ENCODE measurements at places on chromosomes 12 and 14. TPM values are rescaled to one million over a fixed set of nuclear protein-coding genes. Genes with fewer than 3 reads are reported as not detected.

OR4E2 gene
- not detected for total RNA-seq

DNA sequence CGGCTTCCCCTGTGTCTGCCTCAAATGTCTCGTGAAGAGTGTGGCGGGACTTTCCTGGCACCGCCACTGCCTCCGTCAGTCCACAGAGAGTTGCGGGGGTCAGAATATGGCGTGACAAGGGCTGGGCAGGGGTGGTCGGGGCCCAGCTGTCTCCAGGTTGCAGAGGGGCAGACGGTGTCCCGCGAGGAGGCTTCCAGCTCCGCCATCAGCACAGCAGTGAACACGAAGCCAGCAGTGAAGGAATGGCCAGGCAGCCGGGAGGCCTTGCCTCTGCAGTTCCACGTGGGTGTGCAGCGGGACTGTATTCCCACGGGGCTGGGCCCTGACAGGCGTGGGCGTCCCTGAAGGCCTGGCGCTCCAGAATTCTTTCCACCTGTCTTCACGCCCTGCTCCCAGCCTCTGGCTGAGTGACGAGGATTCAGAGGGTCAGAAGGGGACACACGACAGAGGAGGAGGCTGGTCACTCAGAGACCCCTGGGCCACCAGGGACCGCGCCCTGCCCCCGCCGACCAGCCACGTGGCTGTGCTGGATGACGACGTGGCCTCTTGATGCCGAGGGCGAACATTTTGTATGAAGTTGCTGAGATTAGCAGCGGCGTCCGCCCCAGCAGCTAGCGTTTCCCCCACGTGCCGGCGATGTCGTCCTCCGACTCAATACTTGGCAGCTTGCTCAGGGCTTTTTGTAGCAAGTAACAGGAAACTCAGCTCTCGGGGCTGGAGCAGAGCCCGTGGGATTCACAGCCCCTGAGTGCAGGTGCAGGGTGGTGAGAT is 25.0 kb upstream of the GALNT9 start:
- no peak for DNase-seq

- DNase-seq = no peak
These were observed 11.6 kb downstream of the SLC7A7 start for GRCh38 chr14:22803687-22803974.

GRCh38 chr14:96832351-96832750 is 35.2 kb downstream of the VRK1 start:
- DNase-seq = no peak

DNA sequence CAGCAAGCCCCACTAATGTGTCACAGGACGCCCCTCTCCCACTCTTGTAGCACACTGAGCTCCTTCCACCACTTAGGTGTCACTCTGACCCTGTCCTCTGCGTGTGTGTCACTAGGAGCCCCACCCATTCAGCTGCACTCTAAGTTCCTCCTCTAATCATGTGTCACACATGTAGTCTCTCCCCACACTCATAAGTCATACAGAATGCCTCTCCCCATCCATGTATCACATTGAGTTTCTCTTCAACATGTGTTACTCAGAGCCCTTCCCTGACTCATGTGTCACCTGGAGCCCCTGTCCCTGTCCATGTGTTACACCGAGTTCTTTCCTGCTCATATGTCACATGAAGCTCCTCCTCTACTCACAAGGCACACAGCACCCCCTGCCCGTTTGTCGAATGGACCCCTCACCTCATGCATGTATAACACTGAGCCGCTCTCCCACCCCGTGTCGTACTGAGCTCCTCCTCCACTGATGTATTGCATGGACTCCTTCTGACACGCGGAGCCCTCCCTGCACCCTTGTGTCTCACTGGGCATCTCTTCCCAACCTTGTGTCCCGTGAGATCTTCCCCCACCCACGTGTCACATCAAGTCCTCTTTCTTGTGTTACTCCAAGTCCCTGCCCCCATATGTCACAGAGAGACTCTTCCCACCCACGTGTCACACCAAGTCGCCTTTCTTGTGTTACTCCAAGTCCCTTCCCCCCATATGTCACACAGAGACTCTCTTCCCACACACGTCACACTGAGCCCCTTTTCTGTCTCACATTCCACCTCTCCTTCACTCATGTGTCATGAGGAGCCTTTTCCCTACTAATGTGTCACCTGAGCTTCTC is 31.0 kb downstream of the RTL1 start:
- peak; percentile 43 for DNase-seq

GYS2 gene
- not detected for total RNA-seq

DNA sequence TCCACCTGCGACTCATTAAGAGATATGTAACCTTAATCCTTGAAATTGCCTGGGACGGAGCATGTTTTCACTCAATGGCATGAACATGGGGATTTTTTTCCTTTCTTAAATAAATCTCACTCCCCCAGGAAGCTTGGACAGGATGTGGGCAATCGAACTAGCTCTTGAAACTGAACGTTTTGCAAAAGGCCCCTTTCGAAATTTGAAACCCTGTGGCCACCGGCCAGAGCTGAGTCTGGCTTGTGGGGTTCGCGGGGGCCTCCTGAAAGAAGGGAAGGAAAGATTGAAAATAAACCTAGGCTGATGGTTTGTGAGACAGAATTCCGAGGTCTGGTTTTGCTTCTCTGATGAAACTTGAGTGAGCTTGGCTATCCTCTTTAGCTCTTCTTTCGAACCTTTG is 101.4 kb upstream of the RTL1 start:
- peak; percentile 87 for DNase-seq

GRCh38 chr14:51548187-51548586 is 103.5 kb upstream of the FRMD6 start:
- DNase-seq = no peak

DNA sequence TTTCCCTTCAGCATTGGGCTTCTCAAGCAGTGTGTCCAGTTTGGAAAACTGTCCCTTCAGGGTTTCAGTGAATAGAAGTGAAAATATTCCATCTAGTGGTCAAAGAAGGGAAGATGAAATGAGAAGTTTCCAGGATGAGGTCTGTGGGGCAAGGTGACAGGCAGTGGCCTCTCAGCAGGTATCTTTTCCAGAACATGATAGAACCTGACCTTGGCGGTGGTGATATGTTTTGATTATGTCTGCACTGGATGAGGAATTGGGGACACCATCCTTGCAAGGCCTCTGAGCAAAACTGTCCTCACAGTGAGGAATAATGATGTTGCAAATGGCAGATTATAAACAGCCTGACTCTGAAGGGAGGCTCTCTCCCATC is 4.7 kb downstream of the GPX2 start:
- DNase-seq = peak; percentile 15

- no peak for DNase-seq
These were observed 26.5 kb upstream of the RCOR1 start for GRCh38 chr14:102565959-102566358.

KRT86 gene
- not detected for total RNA-seq

GRCh38 chr14:65263177-65263788 is 149.2 kb upstream of the FUT8 start:
- DNase-seq = peak; percentile 61

STYX gene
- total RNA-seq = 20.0 TPM

- DNase-seq = no peak
These were observed 60.7 kb upstream of the DICER1 start for GRCh38 chr14:95218006-95218405.

DNA sequence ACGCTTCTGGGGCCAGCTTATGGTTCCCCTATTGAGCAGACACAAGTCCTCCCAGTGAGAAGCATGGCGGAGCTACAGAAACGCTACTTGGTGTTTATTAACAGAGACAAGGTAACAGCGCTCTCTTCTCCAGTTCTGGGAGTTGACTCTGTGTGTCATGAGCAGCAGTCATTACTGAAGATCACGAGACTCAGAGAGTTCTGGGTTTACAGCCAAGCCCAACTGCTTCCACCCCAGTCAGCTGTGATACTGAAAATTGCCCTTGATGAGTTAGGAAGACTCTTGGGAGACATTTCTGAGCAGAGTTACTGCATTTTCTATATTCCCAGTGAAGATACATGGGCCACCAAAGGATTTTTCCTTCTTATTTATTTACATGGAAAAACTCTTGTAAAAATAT is 48.6 kb downstream of the CFAP251 start:
- DNase-seq = no peak

- DNase-seq = no peak
These were observed 13.7 kb downstream of the CFL2 start for GRCh38 chr14:34700622-34701130.

DNA sequence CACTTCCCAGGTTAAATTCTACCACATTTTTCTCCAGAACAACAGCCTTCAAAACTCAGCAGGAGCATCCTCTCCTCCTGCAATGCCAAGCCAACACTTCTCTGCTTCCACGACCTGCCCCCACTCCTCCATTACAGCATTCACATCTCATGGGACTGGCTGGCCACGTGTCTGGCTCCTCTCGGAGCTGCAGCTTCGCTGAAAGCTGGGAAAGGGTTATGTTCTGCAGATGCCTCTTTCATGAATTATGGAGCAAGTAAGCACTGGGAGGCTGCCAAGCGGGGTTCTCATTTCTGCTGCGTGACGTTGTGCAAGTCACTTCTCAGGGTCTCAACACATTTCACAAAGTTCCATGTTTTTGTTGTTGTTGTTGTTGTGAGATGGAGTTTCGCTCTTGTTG is 142.2 kb upstream of the RFLNA start:
- DNase-seq = no peak

ALDH2 gene
- 12.5 TPM for total RNA-seq

DNA sequence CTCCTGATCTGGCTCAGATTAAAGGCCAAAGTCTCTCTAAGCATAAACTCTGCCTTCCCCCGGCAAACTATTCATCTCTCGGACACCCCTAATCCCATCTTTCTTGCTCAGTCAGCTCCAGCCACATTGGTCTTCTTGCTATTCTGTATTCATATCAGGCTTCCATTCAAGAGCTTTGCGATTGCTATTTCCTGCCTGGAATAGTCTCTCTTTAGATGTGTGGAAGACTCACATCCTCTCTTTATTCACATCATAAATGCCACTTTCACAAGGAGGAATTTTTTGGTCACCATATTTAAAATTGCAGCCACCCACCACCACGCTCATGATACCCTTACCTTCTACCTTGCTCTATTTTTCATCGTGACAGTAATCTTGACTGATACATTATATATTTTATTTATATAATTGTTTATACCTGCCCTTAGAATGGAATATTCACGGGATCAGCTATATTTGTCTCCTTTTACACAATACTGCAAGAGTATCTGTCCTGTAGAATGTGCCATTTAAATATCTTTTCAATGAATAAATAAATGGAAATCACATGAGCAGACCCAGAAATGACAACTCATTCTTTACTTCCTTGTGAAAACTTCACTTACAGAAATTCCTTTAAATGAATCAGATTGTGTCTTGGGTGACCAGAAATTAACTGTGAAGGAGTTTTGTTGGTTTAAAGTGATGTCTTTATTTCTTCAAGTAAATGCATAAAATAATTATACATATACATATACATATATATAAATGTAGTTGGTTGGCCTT is 780.6 kb upstream of the FLRT2 start:
- DNase-seq = no peak

DNA sequence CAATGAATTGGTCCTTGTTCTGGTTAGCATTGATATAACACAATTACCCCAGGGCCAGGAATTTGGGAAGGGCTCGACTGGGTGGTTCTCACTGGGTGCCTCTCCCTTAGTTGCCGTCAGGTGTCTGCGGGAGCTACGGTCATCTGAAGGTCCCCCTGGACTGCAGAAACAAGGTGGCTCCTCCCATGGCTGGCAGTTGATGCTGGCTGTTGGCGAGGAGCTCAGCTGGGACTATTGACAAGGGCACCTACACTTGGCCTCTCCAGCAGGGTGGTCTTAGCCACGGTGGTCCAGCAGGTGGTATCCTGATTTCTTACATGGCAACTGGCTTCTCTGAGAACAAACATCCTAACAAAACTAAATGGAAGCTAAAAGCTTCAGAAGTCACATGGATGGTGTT is 41.0 kb upstream of the RGS6 start:
- no peak for DNase-seq

GRCh38 chr12:64004641-64005040 is 160.1 kb downstream of the SRGAP1 start:
- peak; percentile 78 for DNase-seq

GRCh38 chr12:104734541-104735095 is 223.5 kb downstream of the SLC41A2 start:
- no peak for DNase-seq

SPRYD3 gene
- total RNA-seq = 21.7 TPM

GRCh38 chr12:111503116-111503515 is 96.0 kb downstream of the ATXN2 start:
- DNase-seq = peak; percentile 65

RIMBP2 gene
- total RNA-seq = not detected

SLCO1A2 gene
- not detected for total RNA-seq

DNA sequence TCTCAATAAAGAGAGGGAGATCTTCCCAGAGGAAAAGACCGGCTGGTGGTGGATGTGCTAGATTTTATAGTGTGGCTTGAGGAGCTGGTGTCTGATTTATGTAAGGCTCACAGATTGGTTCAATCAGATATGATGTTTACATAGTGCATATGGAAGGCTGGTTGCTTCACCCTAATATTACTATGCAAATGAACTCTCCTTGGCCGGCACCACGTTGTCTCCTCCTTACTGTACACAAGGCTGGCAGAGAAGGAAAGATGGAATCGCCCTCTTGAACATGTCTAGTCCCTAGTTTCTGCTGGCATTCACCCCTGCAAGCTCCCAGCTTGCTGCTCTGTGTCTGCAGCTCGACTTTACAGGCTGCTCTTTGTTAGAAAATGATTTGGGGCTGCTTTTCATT is 8.9 kb downstream of the FAM186A start:
- no peak for DNase-seq

NPAS3 gene
- total RNA-seq = not detected

Measured in IMR-90 (cell line).